ENCODE measurements at places on chromosomes 7 and 10. TPM values are rescaled to one million over a fixed set of nuclear protein-coding genes. Genes with fewer than 3 reads are reported as not detected.

The ZNF804B gene
- total RNA-seq, result not detected

The LIPF gene
- total RNA-seq, result not detected

The FRAT1 gene
- 6.6 TPM for total RNA-seq

The UCMA gene
- not detected for total RNA-seq

The HDAC9 gene
- 2.7 TPM for total RNA-seq

The ARHGAP22 gene
- 19.0 TPM for total RNA-seq

The DIP2C gene
- 8.1 TPM for total RNA-seq

The ZNF487 gene
- total RNA-seq, result 2.7 TPM

The HMX3 gene
- total RNA-seq, result not detected

The ATRNL1 gene
- 0.17 TPM for total RNA-seq

The CCDC146 gene
- 1.4 TPM for total RNA-seq

The SLC13A1 gene
- not detected for total RNA-seq

The TUBAL3 gene
- 0.34 TPM for total RNA-seq

The CUBN gene
- total RNA-seq, result 6.1 TPM

The PTPRZ1 gene
- total RNA-seq, result under 0.01 TPM

The ITGB1 gene
- 1,657 TPM for total RNA-seq

The PRKCQ gene
- total RNA-seq, result 0.17 TPM

The LSM5 gene
- 30.2 TPM for total RNA-seq

The R3HCC1L gene
- 16.8 TPM for total RNA-seq

The HOXA6 gene
- 8.6 TPM for total RNA-seq

The FBXO24 gene
- total RNA-seq, result not detected

The UNCX gene
- total RNA-seq, result not detected

The DYDC2 gene
- not detected for total RNA-seq

The CDHR1 gene
- 0.68 TPM for total RNA-seq

The PON3 gene
- total RNA-seq, result 0.85 TPM

The IL15RA gene
- total RNA-seq, result 15.7 TPM

The UBTD1 gene
- 63.4 TPM for total RNA-seq

The CYP2C9 gene
- not detected for total RNA-seq

The NEUROG3 gene
- total RNA-seq, result not detected

The TMEM236 gene
- 0.17 TPM for total RNA-seq

The NCF1 gene
- total RNA-seq, result not detected

The CTBP2 gene
- 148 TPM for total RNA-seq

The HOXA4 gene
- total RNA-seq, result 0.65 TPM
